Caki2 (cell line): ENCODE measurements at places on chromosomes 11 and 22.

- DNase-seq = no peak
These were observed 1133.4 kb upstream of the CCDC90B start for GRCh38 chr11:84419616-84420015.

GRCh38 chr22:20175597-20175900, 24.7 kb upstream of the CCDC188 start:
- no peak for DNase-seq

DNA sequence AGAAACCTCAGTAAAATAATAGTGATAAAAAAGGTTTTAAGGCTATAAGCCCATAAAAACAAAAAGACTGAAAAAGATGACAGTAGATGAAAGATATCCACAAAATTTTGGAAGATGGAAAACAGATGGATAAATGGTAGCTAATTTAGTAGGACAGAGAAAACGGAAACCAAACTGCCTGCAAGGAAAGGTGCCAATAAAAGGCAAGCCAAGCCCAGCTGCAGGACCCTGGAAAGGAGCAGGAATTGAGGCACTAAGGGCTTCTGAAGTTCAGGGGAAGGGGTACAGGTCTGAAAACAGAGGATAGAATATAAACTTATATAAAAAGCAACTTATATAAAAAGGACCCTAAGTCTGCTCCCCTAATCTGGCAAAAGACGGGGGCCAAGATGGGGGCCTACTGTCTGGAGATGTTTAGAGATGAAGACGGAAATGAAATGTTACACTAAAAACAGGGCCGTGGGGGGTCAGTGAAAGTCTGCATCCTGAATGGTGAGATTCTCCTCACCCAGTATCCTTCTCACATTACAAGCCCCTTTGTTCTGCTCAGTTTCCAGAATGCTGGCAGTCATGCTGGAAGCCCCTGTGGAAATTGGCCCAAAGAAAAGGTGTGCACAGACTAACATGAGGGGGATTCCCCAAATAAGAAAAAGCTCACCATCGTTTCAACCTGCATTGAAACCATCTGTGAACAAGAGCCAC, 269.3 kb upstream of the PITPNB start:
- no peak for DNase-seq

- no peak for DNase-seq
These were observed 99.6 kb downstream of the TIMP3 start for GRCh38 chr22:32900886-32901635.
